ENCODE measurements at places on chromosomes 2 and 18.

DNA sequence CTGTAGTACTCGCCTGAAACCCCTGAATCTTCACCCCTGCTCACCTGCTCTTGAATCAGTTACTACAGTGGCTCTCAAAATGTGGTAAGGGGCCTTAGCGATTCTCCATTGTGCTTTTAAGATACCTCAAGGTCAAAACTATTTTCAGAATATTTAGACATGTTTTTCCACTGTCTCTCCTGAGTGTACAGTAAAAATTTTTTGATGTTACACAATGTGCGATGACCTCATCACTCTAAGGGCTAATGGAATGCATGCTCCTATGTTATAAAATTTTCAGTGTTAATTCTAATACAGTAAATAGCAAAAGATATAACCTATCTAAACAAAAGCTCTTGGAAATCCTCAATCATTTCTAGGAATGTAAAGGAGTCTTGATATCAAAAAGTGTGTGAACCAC, 336.9 kb upstream of the PKDCC start:
- no peak overlapping the region for H3K27ac ChIP-seq
- H3K36me3 ChIP-seq: no peaks in the 10 kb centered on the region
- no peak overlapping the region for H3K4me3 ChIP-seq
- no peaks in the 10 kb centered on the region for H3K4me1 ChIP-seq

DNA sequence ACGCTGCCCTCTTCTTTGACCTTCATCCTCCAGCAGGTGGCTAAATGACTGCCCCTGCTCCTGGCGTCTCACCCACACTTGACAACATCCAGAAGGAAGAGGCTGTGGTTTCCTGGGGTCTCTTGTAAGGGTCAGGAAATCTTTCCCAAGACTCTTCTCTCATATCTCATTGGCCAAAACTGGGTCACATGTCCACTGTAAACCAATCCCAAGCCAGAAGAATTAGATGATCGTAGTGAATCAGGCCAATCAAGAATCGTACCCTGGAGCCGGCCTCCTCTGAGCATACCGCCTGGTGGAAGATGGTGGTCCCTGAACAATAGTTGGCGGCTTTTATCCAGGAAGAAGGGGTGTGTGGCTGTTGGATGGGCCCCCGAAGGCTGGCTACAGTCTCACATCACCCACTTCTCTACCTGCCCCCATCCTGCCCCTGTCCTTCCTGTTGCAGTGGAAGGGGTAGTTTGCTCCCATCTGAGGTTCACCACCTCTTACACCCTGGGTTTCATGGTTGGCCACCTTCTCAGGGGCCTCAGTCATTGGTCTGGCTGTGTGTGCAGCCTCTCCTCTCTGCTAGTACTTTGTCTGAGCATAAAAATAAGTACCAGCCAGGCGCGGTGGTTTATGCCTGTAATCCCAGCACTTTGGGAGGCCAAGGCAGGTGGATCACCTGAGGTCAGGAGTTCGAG, 3.8 kb downstream of the SAG start:
- no peaks in the 10 kb centered on the region for H3K36me3 ChIP-seq
- no peak overlapping the region for H3K27ac ChIP-seq
- no peaks in the 10 kb centered on the region for H3K4me1 ChIP-seq
- H3K27me3 ChIP-seq: no peaks in the 10 kb centered on the region
- DNase-seq: no peak
- H3K4me3 ChIP-seq: no peak overlapping the region

- no peaks in the 10 kb centered on the region for H3K36me3 ChIP-seq
- no peaks in the 10 kb centered on the region for H3K27me3 ChIP-seq
- H3K4me3 ChIP-seq: no peak overlapping the region
- no peak for DNase-seq
- no peak overlapping the region for H3K27ac ChIP-seq
- no peaks in the 10 kb centered on the region for H3K4me1 ChIP-seq
Measured at GRCh38 chr2:237057893-237058300, 27.8 kb upstream of the COPS8 start.

DNA sequence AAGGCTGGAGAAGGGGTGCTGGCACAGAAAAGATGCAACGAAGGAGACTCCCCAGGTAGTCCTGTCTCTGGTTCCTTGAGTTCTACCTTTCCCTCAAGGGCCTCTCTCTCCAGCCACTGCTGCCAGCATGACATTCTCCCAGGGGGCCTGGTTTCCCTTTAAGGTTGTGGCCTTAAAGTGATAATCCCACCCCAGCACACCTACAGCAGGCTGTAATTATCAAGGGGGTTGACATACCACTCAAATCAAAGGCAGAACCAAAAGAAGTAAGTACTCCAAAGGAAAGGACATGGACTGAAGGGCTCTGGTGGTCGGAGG, 127.4 kb upstream of the MSH6 start:
- DNase-seq: no peak
- H3K4me1 ChIP-seq: no peaks in the 10 kb centered on the region
- no peak overlapping the region for H3K4me3 ChIP-seq
- no peaks in the 10 kb centered on the region for H3K27me3 ChIP-seq

DNA sequence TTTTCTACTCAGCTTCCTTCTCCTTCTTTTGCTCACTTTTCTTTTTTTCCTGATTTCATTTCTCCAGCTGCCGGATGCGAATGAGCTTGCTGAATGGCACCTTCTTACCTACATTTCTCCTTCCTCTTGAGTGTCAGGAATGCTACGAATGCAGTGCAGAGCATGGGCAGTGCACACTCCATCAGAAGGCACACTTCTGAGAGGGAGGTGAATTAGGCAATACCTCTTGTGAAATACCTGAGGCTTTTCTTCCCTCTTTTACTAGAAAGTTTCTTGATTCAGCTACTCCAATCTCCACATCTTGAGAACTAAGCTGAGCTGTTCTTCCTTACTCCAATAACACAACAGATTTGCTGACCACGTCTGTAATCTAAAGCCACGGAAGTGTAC, 51.1 kb downstream of the PLEKHM3 start:
- no peak for DNase-seq
- H3K27ac ChIP-seq: no peak overlapping the region
- no peaks in the 10 kb centered on the region for H3K27me3 ChIP-seq
- no peaks in the 10 kb centered on the region for H3K4me1 ChIP-seq
- H3K4me3 ChIP-seq: no peak overlapping the region

All from CD8-positive, alpha-beta memory T cell (primary cell).